ENCODE measurements at places on chromosomes 5 and 9.

GRCh38 chr9:87270221-87270847 is 227.3 kb upstream of the DAPK1 start:
- DNase-seq: peak; percentile 85

- DNase-seq: no peak
Measured at GRCh38 chr9:90815944-90816357, 14.3 kb downstream of the SYK start.

GRCh38 chr5:167644619-167645018 is 646.8 kb upstream of the WWC1 start:
- DNase-seq: no peak

DNA sequence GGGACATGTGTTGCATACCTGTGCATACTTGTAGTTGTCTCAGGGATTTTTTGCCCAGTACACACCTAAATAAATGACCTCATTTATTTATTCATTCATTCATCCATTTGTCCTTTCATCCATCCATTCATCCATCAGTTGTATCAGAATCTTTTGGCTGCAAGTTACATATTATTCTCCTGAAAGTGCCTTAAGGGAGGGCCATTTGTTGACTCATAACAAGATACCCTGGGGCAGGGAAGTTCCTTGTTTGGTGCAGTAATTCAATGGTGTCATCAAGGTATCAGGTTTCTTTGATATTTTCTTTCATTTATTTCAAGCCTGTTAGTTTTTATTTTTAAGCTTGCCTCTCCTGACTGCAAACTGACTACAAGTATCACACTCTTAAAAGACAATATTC is 597.9 kb upstream of the TLE4 start:
- peak; percentile 79 for DNase-seq

DNA sequence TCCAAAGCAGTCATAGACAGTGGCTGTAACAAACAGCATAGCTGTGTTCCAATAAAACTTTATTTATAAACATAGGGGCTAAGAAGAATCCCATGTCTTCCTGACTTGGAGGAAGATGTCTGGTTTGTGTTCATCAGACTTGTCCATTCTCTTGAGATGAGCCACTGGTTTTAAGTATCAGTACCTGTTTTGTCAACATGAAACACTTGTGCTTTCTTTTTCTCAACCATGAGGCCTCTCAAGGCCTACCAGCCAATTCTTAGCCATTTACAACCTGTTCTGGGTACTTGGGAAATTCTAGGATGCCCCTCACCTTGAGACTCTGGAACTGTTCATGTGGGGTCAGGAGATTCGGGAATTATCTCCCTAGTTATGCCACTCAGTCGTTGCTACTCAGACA is 154.3 kb upstream of the PPP1R2B start:
- DNase-seq: no peak

DNA sequence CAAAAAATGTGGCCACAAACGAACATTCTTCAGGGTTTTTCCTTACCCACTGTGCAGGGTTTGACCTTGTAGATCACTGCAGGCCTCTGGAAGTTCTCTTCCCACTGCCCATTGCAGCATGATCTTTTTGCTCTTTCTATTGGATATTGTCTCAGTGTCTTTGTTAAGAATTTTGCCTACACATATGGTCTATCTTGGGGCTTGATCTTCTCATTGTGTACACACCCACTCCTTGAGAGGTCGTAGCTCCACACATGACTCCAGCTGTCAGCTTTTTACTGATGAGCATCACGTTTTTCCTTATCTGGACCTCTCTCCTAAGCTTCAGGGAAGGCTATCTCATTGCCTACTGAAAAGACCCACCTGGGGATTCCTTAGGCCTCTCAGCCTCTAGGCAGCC is 3.0 kb upstream of the GLRX start:
- DNase-seq: no peak

DNA sequence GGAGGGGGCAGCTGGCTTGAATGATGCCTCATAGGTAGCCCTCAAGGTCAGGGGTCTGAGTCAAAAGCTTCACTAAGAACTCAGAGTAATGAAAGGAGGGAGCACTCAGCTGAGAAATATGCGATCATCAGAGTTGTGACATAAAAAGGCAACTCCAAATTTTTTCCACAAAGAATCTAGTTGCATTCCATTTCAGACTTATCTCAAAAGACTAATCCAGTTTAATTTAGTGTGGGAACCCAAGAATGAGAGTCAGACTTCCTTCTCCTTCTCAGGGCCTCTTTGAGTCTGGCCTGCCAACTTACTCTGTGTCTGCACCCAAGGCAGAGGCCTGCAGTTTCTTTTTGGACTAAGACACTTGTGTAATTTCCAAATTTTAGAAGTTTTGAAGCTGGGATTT is 34.7 kb downstream of the GABRP start:
- DNase-seq: peak; percentile 71

- no peak for DNase-seq
Measured at GRCh38 chr5:14996997-14997396, 125.4 kb upstream of the ANKH start.

- no peak for DNase-seq
Measured at GRCh38 chr9:38659538-38659937, 39.1 kb upstream of the ANKRD18A start.

- no peak for DNase-seq
Measured at GRCh38 chr5:178511172-178511571, 79.0 kb downstream of the COL23A1 start.

- DNase-seq: no peak
Measured at GRCh38 chr5:509611-510185, 14.6 kb downstream of the SLC9A3 start.

DNA sequence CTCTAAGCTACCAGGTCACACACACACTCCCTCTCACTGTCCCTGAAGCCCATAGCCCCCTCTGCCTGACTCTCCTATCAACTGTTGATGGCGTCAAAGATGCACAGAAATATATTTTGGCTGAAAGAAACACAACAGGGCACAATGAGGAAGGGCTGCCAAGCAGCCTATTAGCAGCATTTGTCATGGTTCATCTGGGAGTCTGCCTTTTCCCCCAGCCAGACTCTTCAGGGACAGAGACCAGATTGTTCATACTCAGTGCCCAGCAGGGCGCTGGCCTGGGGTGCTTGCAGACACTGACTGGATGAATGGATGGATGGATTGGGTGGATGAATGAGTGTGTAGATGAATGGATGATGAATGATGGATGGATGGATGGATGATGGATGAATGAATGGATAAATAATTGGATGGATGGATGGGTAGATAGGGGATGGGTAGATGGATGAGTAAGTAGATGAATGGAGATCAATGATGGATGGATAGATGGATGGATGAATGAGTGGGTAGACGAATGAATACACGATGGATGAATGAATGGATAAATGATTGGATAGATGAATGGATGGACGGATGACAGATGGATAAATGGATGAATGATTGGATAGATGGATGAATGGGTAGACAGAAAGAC is 90.5 kb downstream of the ADAMTS2 start:
- DNase-seq: no peak

- DNase-seq: no peak
Measured at GRCh38 chr5:1786621-1787471, 12.8 kb downstream of the MRPL36 start.

- DNase-seq: no peak
Measured at GRCh38 chr5:174082286-174082685, 36.8 kb downstream of the NSG2 start.

DNA sequence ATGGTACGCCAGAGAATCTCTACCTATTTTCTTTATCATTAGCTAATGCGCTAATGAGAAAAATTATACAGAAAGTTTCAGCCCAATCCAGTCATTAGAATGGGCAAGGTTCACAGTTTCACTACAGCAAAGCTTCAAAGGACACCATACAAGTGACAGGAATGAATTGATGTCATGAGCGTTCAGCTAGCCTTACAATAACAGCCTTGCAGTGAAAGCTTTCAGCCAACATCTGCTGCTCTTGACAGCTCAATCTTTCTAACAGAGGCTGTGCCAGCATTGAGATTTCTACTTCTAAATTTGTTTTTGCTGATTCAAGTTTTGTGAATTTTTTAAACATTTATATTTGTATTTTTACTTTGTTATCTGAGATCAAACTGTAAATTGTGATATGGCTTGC is 302.4 kb upstream of the FAM174A start:
- DNase-seq: no peak

GRCh38 chr9:84151236-84151635 is 170.6 kb downstream of the RMI1 start:
- DNase-seq: no peak

DNA sequence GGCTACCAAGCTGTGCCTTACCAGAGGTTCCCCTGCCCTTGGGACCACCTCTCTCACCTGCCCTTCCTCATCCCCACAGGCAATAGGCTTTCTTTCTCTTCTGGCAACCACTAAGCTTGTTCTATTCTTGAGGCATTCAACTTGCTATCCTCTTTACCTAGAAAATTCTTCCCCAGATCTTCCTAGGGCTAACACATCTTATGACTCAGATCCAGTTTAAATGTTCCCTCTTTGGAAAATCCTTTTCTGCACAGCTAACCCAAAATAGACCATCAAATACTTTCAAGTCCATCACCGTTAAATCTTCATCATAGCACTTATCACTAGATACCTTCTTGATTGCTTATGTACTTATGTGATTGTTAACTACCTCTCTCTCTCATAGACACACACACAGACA is 93.7 kb downstream of the ENC1 start:
- DNase-seq: peak; percentile 58

- peak; percentile 83 for DNase-seq
Measured at GRCh38 chr9:38141746-38142591, 72.9 kb upstream of the SHB start.

GRCh38 chr9:83979812-83980394 is at the start of gene HNRNPK:
Gene HNRNPK, minus strand, starts transcription at chr9:83980215. Its CDS starts 1,963 bp downstream, at chr9:83978252.
- DNase-seq: peak; percentile 98

DNA sequence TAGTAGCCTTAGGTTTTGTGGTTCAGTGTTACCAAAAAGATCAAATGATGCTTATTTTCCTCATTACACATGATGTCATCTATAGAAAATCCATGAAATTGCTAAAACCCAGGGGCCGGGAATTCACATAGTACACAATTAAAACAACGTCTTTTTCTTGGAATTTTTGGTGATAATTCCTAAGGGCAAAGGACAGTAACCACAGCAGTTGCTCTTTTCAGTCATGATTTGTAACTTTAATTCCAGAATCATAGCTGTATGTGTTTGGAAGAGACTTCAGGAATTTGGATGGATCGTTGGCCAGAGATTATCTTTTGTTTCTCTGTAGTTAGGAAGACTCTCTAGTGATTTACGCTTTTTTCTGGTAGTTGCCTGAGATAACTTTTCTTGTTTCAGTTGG is 748.7 kb downstream of the TLE4 start:
- no peak for DNase-seq

DNA sequence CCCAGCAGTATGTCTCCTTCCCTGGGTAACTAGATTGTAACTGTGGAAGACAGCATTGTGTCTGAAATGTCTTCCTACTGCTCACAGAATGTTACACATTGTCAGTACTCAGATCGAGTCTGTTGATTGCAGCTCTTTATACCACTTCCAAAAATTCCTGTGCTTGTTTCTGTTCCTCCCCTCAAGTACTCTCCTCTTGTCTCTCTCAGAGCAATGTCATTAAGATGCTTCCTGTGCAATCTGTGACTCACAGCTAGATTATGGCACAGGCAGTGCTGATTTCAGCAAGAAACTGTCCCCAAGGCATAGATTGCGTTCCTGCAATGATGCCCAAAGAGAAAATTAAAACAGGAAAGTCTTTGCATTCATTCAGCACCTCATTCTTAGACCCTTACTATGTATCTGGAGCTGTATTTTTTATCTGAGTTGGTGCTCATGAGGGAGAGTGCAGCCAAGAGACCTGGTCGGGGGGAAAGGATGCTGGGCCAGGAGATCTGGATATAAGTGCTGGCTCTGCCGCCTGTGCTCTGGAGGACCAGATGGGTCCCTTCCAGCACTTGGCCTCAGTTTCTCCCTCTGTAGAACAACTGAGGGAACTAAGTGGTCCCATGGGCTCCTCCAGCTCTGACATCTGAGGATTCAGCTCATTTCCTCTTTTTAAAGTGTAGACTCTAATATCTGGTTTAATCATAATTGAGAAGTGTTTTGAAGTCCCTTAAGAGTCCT is 40.8 kb upstream of the GNPDA1 start:
- peak; percentile 43 for DNase-seq

- no peak for DNase-seq
Measured at GRCh38 chr9:125655066-125655633, 51.9 kb downstream of the MAPKAP1 start.

DNA sequence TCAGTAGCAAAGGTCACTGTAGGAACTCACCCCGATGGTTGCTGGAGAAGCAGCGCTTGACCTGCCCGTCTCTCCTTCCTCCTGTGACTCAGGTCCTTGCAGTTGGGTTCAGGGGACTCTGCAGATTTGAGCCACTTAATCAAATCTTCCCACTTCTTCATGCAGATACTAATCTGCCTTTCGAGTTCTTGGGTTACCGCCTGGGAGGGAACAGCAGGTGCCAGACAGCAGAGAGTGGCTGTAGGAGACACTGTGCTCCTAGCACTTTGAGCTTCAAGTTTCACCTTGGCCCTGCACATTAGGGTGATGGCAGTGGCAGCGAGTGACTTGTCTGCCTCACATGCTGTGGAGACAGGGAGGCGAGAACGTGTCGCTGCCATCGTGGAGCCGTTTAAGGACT is 478.3 kb downstream of the PSAT1 start:
- no peak for DNase-seq

GRCh38 chr5:40626801-40627200 is 52.9 kb upstream of the PTGER4 start:
- no peak for DNase-seq

DNA sequence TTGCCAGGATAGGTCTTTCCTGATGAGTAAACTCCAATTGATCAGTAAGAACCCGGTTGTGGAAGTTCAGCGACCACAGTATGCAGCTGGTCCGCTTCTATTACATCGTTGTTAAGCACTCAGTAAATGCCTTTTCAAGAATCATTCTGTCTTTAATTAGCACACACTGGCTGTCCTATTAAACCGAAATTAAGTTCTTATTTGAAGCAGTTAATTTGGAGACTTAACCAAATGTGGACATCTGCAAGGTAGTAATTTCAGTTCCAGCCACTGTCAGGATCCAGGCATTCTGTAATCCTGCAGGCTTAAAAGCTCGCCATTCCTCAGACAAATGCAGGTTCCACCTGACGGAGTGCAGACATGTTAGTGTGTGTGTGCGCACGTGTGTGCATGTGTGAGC is 254.6 kb downstream of the IRX2 start:
- no peak for DNase-seq

- peak; percentile 83 for DNase-seq
Measured at GRCh38 chr5:149310947-149311658, 34.2 kb upstream of the GRPEL2 start.

GRCh38 chr9:15369238-15369637 is 53.4 kb upstream of the SNAPC3 start:
- no peak for DNase-seq

DNA sequence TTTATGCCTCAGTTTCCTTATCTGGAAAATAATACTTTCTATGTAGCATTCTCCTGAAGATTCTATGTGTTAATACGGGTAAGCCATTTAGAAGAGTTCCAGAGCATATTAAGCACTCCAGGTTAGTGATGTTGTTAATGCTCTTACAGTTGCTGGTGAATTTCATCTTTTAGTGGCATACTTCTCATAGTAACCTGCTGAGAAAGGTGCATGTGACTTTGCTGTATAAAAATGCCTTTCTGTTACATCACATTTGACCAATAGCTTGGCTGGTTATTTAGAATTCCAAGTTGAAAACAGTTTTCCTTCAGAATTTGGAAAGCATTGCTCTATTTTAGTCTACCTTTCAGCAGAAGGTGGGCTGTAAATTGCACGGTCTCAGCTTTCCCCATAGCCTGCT is 27.2 kb downstream of the GCNT1 start:
- DNase-seq: peak; percentile 16

Data from IMR-90 (cell line).